ENCODE measurements at places on chromosomes 7 and 10.
A peak's percentile ranks its signal among the peaks of the same experiment; 100 is the strongest.

GRCh38 chr7:106126170-106126938 is 14.2 kb upstream of the SYPL1 start:
- DNase-seq = peak; percentile 36

GRCh38 chr10:58107506-58107905 is 160.2 kb downstream of the IPMK start:
- no peak for DNase-seq

DNA sequence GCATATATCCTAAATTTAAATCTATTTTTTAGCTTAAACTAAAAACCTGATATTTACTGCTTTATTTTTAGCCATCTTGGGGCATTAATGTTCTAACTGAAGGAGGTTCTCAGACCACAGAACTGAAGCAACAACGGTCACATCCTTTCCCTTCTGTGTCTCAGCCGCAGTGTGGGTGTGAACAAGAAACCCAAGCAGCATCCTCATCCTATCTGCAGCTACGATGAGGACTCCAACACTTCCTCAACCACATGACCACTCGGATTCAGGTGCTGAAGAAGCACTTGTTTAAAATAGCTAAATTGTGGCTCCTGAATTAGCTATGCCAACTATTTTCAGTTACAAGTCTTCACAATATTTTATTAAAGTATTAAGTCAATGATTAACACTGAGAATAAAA is 5.3 kb downstream of the ESYT2 start:
- peak; percentile 50 for DNase-seq

GRCh38 chr10:91907914-91908336 is 1.4 kb downstream of the FGFBP3 start:
- no peak for DNase-seq

DNA sequence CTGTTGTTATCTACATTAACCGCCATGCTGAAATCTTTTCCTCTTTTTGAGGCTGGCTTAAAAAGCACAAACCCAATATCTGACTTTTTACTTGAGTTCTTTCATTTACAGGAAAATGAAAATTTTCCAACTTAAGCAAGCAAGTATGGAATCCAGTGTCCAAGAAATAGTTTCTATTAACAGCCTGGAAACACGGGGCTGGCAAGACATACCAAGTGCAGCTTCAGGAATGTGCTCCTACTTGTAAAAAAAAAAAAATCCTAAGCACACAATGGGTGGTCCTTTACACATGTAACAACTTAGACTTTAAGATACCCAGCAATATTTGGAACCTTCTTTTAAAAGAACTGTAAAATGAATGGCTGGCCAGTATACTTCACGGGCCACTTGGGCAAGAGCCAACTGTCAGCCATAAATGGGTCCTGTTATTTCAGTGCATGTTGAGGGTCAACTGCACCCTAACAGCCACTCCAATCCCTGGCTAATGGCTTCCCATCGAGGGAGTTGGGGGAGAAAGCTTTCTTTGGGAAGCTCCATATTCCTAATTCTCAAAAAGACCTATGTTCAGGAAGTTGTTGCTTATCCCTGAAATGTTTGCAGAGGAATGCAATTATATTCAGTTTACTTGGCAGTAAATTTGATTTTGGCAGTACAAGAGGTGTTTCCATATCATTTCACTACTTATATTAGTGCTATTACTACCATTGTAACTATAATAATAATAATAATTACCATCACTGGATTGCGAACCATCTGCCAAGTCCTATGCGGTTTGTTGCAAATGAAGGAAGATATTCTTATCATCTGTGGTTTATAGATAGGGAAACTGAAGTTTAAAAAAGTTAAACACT is 236.4 kb upstream of the TMEM72 start:
- DNase-seq = no peak

DNA sequence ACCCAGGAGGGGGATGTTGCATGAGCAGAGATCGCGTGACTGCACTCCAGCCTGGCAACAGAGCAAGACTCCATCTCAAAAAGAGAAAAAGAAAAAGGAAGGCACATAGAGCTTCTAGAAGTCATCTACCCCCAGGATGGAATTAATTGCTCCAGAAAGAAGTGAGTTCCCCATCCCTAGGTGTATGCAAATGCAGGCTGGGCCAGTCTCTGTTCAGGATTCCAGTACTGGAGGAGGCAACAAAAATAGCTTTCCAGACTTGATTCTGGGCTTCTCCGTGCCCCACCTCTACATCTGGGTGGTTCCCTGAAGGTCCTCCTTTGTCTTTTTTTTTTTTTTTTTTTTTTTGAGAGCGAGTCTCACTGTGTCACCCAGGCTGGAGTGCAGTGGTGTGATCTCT is 28.6 kb downstream of the CASTOR2 start:
- no peak for DNase-seq

Data from activated CD4-positive, alpha-beta T cell treated with anti-CD3 and anti-CD28 coated beads, Interleukin-2, amount 50 U/mL, for 1 hour (primary cell).